ENCODE measurements at places on chromosomes 5 and 9.

DNA sequence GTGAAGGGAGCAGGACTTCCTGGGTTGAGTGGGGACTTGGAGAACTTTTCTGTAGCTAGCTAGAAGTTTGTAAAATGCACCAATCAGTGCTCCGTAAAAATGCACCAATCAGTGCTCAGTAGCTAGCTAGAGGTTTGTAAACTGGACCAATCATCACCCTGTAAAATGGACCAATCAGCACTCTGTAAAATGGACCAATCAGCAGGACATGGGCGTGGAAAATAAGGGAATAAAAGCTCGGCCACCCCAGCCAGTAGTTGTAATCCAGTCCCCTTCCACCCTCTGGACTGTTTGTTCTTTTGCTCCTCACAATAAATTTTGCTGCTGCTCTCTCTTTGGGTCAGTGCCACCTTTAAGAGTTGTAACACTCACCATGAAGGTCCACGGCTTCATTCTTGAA, 29.5 kb downstream of the SPATA31C2 start:
- DNase-seq = no peak

- no peak for DNase-seq
Observed at GRCh38 chr9:69176471-69177171, 2.5 kb downstream of the TJP2 start.

GRCh38 chr5:68290260-68290674, 74.7 kb downstream of the PIK3R1 start:
- no peak for DNase-seq

GRCh38 chr5:30337084-30337573, 856.4 kb upstream of the CDH6 start:
- DNase-seq = no peak

GRCh38 chr9:106954558-106954957, 91.6 kb downstream of the ZNF462 start:
- DNase-seq = no peak

- no peak for DNase-seq
Observed at GRCh38 chr5:127839496-127840197, 136.5 kb downstream of the CCDC192 start.

- DNase-seq = peak; percentile 27
Observed at GRCh38 chr9:137397675-137398423, 25.1 kb downstream of the EXD3 start.

Data from stimulated activated CD4-positive, alpha-beta T cell treated with anti-CD3 and anti-CD28 coated beads, Interleukin-4, amount 100 ng/mL, for 4 hours (primary cell).